ENCODE measurements at places on chromosomes 3 and 15.

DNA sequence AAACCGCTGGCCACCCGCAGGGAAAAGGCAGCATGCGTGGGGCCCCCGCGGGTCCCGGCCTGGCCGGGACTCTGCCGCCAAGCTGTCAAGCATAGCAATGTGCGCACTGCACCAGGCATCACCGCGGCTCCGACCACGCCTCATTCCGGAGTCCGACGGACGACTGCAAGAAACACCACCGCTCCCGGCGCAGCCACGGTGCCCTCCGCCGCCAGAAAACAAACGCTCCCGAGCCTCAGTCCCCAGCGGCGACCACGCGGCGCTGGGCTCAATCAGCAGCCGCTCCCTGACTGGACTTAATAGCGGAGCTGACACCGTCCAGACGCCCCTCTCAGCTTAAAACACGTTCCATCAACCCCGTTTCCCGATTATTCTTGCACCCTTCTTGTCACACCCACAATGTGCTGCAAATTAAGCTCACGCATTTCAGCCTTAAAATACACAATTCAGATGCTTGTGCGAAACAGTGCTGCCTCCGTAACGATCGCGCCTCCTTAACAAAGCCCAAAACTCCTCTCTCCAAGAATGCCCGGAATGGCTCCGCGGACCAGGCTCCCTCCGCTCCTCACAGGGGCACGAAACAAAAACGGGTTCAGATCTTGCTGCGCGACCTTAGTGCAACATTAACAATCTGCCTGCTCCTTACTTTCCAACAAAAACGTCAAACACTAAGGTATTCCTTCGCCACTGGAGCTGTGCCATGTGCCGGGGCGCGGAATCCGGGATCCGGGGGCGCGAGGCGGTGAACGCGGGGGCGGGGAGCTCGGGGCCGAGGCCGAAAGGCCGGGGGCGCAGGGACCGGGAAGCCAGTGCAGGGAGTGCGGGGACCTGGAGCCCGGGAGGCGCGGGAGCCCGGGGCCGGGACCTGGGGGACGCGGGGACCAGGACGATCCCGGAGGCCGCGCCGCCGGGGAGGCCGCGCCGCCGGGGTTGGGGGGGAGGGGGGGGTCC, 655 bp downstream of the CYFIP1 start:
- no peak for DNase-seq

DNA sequence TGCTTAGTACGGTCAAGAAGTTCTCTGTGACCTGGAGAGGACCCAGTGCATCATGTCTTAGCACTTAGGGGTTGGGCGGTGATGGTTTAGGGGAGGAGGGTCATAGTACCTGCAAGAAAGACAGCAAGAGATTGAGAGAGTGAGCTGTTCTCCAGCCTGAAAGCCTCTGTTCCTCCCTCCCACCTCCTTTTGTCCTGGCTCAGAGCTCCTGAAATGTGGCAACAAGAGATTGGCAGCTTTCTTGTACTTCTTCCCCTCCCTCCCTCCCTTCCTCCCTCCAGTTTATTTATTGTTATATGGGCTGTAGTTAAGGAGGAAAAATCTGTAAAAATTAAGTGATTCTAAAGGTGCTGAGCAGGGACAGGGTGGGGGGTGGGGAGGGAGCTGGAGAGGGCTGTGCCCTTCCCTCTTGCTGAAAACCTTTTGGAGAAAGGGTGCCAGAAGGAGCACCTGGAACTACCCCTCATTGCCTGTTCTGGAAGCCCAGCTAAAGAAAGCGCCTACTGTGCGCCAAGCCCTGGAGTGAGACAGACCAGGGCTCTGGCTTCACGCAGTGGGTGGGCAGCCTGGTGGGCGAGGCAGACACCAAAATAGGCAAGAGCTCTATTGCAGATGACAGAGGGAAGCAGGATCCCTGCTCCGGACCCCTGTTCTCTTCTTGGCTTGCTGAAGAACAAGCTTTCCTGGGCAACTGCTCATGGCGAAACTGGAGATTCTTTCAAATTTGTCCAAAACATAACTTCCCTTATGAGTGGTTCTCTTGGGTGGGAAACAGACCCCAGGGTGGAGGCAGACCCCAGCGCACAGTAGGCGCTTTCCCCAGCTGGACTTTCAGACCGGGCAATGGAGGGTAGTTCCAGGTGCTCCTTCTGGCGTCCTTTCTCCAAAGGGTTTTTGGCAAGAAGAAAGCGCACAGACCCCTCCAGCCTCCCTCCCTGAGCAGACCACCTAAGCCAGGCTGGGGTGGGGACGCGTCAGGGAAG, 35.6 kb downstream of the LINGO1 start:
- no peak for DNase-seq

DNA sequence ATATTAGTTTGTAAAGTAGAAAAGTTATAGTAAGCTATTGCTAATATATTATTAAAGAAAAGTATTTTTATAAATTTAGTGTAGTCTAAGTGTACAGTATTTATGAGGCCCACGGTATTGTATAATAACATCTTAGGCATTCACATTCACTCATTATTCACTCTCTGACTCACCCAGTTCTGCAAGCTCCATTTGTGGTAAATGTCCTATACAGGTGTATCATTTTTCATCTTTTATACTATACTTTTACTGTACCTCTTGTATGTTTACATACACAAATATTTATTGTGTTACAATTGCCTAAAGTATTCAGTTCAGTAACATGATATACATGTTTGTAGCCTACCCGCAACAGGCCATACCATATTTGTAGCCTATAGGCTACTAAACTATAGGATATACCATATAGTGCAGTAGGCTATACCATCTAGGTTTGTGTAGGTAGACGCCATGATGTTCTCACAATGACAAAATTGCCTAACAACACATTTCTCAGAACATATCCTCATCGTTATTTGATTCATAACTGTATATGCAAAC, 246.8 kb upstream of the ALCAM start:
- no peak for DNase-seq

DNA sequence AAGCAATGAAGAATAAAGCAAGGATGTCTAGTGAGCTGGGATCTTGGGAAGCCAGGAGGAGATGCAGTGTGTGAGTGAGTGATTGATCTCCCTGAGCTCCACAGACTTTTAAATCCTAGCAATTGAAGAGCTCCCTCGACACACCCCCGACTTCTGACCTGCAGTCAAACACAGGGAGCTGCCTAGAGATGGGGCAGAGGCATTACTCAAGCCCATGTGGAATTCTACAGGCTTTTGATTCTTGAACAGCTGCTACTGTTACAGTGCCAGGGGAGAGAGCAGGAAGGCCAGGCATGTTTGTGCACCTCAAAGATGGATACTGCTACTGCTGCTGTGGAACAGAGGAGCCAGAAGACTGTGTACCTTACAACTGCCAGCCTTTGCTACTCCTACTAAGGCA, 1403.1 kb upstream of the ALCAM start:
- DNase-seq = no peak

DNA sequence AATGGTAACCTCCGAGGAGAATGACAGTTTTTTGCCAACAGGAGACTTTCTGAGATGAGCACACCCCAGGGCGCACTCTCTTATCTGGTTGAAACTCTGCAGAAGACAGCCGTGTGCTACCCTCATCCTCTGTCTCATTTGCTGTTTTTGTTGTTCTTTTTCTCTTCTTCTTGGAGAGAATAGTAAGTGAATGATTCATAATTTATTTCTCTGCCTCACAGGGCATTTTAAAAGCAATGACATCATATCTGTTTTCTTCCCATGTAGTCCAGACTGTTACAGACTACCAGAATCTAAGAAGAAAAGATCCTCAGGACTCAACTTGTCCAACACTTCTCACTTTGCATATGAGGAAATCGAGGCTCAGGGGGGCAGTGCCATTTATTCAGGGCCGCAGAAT, 771.1 kb upstream of the GRM7 start:
- no peak for DNase-seq

Data from NCI-H510A (cell line).